ENCODE measurements at places on chromosomes 12 and 14. TPM values are rescaled to one million over a fixed set of nuclear protein-coding genes. Genes with fewer than 3 reads are reported as not detected.

DNA sequence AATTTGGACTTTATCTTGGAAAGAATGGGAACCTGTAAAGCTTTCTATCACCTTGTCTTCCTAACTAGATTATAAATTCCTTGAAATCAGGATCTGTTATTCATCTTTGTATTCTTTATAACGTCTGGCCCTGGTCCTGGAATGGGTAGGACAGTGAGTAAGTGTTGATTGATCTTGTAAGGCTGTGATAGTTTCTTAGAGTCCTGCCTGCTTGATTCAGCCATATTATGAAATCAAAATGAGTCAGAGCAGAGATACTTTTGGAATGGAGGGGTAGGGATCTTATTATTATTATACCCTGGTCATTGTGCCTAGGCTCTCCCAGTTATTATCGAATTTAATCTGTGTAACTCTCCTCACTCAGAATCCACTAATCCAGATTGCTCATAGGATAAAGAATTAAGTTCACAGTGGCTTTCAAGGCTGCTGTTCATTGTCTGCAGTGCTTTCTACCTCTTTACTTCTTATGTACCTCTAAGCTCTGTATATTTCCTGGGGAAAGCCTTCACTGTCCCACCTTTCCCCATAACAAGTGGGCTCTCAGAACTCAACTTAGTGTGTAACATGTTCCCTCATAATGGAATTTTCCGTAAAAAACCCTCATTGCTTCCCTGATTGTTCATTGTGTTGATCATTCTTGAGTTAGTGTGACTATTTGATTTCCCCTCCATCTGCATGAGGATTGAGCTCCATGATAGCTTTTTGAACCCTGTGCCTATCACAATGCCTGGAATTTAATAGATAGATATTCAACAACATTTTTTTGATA lies 93.3 kb downstream of the DAAM1 start:
- H3K27me3 ChIP-seq: no peaks in the 10 kb centered on the region
- no peak overlapping the region for H3K4me3 ChIP-seq
- no peaks in the 10 kb centered on the region for H3K4me1 ChIP-seq

DNA sequence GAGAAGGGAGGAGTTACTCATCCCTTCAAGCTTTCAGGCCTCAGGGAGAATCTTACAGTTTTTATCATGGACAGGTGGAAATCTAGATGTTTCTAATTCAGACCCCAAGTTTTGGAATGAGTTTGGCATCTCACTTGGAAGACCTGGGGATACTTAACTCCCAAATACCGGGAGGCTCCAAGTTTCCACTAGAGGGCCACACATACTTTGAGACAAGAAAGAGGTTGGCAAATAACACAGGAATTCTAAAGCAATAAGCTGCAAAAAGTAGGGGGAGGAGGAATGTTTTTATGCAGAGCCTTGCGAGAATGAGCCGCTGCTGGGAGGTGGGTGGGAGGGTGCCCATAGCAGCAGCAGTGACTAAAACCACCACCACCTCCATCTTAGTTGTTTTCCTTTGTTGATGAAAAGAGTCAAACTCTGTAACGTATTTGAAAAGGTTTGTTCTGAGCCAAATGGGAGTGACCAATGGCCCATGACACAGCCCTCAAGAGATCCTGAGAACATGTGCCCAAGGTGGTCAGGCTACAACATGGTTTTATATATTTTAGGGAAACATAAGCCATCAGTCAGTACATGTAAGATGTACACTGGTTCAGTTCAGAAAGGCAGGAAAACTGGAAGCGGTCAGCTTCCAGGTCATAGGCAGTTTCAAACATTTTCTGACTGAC lies 34.2 kb upstream of the RNASE1 start:
- H3K27me3 ChIP-seq: no peaks in the 10 kb centered on the region
- H3K36me3 ChIP-seq: no peaks in the 10 kb centered on the region
- H3K4me1 ChIP-seq: no peaks in the 10 kb centered on the region
- no peak overlapping the region for H3K4me3 ChIP-seq

DNA sequence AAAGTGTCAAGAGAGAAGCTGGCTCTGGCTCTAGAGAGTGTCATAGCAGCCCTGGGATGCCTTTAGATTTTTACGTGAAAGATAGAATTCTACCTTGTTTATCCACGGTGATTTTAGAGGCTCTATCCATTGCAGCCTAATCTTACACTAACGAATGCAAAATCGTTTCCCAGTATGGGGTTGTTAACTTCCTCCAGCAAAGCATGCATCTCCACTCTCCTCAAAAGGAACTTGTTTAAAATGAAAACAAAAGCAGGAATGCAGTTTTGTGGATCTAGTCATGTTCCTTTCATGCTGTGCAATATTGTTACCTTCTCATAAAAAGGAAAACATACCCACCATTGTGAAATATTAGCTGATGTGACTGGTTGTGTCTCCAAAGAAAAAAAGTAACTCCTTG lies 88.4 kb downstream of the ANO2 start:
- DNase-seq: no peak
- H3K36me3 ChIP-seq: no peaks in the 10 kb centered on the region
- no peaks in the 10 kb centered on the region for H3K4me1 ChIP-seq
- no peaks in the 10 kb centered on the region for H3K27me3 ChIP-seq
- no peak overlapping the region for H3K4me3 ChIP-seq
- no peak overlapping the region for H3K27ac ChIP-seq

GRCh38 chr14:42884100-42884499 lies 1277.4 kb downstream of the LRFN5 start:
- H3K4me1 ChIP-seq: no peaks in the 10 kb centered on the region
- no peaks in the 10 kb centered on the region for H3K27me3 ChIP-seq
- H3K4me3 ChIP-seq: no peak overlapping the region

DNA sequence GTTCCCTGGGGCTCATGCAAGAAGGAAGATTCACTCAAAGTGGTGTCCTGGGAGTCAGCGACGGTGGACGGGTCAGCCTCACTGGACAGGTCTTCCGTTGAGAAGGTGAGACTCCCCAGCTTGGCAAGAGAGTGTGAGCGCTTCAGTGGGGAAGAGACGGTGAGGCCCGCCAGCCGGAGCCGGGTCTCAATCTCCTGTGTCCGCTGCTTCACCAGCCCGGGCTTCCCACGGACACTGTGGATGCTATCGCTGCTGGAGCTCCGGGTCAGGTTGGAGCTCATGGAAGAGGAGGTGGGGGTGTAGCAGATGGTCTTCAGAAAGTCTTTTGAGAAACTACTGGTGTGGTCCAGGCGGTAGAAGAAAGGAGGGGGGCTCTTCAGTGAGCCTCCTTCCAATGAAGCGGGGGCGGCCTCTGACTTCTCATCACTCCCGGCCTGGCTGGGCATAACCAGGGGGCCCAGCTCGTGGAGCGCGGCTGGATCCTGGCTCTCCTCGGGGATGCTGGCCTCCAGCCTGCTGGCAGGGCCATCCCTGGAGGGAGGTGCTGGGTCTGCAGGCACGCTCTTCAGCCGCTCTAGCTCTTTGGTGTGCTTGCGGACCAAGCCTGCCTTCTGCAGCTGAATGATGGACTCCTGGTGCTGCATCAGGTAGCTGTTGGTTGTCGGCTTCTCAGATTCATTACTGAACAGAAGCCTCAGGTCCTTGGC lies 56.9 kb upstream of the CORO1C start:
- peaks cover 56% of the 10 kb centered on the region for H3K36me3 ChIP-seq
- no peak overlapping the region for H3K4me3 ChIP-seq
- H3K27ac ChIP-seq: no peak overlapping the region
- DNase-seq: no peak
- no peaks in the 10 kb centered on the region for H3K27me3 ChIP-seq

Gene NOS1
- 0.02 TPM for total RNA-seq

Gene DPY19L2
- total RNA-seq: not detected

Gene SLC24A4
- total RNA-seq: 0.18 TPM
